GM06990 (cell line): ENCODE measurements at places on chromosomes 3 and 15.

DNA sequence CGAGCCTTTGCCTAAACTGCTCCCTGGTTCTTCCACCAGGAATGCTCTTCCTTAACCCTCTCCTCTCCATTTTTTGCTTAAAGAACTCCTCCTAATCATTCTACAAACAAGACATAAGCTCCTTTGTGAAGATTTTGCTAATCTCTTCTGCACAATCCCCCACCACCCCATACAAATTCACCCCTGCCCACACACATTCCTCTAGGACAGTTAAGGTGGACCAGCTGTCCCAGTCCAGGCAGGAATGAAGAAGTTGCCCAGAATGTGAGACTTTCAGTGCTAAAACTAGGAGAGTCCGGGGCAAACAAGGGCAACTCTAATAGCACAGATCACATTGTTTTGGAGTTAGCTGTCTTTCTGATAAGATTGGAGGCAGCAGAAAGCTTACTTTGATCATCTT is 13.9 kb upstream of the FAM174B start:
- DNase-seq: no peak

- DNase-seq: no peak
These were observed 61.7 kb downstream of the TGFBR2 start for GRCh38 chr3:30668051-30668609.

GRCh38 chr3:39261726-39262125 is 18.1 kb downstream of the CX3CR1 start:
- no peak for DNase-seq

DNA sequence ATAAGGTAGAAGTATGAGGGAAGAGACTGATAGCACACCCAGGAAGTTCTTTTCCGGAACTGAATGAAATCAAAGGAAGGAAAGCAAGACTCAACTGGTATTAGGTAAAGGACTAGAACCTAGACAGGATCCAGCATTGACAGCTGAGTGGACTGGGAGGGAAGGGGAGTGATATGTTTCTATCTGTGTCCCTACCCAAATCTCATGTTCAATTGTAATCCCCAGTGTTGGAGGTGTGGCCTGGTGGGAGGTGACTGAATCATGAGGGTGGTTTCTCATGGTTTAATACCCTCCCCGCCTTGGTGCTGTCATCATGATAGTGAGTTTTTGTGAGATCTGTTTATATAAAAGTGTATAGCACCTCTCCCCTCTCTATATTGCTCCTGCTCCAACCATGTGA is 415.9 kb upstream of the KCNMB2 start:
- no peak for DNase-seq

DNA sequence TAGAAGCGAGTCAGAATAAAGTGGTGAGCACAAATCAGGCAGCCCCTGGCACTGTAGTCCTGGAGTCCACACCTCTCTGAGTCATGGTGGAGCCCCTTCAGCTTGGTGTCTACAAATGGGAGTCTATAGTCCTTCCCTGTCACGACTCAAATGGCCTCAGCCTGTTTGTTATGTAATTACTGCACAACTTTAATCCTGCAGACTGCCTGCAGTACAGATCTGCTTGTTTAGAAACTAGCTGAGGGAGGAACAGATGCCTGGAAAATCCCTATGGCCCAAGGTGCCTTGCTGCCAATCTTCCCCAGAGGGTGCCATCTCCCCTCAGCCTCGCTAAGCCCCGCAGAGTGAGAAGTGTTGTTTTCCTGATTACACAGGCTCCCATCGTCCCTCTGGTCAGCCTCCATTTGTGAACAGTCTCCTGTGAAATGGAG is 3.9 kb upstream of the CXCR6 start:
- DNase-seq: no peak

DNA sequence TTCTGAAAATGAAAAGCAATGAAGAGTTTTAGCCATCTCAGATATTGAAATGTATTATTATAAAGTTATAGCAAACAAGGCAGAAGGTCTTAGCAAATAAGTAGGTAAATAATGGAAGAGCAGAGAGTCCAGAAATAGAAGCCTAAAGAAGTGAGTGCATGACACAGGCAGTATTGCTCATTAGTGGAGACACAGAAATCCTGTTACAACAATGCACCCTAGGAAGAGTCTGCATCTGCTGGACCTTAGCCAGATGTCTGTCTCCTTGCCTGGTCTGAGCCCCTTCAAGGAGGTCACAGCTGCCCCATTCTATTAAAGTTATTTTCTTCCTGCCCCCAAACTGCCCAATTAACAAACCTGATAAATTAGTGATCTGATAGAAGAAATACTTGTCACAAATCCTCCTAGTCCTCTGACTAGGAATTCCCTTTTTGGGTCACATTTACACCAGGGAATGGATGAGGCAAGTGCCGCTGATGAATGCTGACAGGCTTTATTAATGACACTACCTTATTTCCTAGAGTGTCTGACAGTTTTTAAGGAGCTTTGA is 51.9 kb downstream of the HOMER2 start:
- DNase-seq: no peak

DNA sequence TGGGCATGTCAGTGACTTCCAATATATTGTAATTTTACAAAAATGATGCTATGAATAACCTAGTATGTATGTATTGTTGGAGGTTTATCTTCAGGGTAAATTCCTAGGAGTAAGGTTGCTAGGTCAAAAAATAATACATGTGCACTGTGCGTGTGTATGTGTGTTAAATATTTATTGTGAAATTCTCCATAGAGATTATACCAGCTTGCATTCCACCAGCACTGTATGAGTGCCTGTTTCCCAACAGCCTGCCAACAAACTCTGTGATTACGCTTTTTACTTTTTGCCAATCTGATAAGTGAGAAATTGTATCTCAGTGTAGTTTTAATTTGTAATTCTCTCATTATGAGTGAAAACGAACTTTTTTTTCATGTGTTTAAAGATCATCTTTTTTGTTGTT is 12.6 kb upstream of the IGF2BP2 start:
- no peak for DNase-seq

GRCh38 chr15:73368301-73369136 is at the start of gene HCN4:
Gene HCN4 (minus strand): TSS chr15:73368958. CDS start chr15:73368270, 688 bp downstream.
- DNase-seq: no peak

DNA sequence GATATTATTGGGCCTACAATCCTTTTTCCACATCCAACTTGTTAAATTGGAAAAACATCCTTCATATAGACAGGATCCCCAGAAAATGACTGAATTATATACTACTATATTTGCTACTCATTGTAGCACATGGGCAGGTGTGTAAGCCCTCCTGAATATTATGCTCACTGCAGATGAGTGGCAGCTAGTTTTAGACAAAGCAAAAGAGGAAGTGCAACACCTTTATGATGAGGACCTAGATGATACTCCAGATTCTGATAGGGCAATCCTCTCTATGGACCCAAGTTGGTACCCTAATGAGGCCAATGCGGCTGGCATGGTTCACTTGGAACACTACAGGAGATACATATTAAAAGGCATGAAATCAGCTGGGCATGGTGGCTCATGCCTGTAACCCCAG is 119.1 kb upstream of the PLCL2 start:
- no peak for DNase-seq

DNA sequence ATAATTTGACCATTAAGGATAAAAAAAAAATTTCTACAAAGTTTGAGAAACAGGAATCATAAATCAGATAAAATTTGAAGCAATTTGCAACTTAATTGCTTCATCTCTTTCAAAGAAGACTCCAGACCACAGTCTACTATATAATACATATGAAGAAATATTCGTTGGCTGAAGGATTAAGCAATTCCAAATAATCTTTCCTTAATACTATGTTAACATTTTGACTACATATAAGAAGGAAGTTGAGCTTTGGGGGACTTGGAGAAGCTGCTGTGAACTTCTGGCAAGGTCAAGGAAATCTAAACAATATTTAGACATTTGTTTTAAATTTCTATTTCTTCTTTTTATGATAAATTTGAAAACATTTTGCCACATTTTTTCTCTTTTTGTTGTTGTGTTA is 13.5 kb upstream of the GABRR3 start:
- DNase-seq: no peak

- no peak for DNase-seq
These were observed 50.7 kb downstream of the ADAMTS17 start for GRCh38 chr15:100291106-100291505.

DNA sequence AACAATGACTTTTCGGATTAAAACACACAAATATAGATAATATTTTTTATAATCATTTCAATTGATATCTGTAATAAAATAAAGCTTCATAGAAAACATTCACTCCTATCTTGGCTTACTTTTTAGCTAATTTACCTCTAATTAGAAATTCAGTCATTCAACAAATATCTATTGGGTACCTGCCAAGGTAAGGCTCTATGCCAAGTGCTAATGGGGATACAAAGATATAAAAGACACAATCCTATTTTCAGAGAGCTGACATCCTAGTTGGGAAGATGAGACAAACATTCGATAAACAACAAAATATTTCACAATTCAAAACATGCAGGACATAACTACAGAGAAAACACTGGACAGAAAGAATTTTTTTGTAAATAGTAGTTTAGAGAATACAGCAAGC is 63.3 kb downstream of the ULK4 start:
- no peak for DNase-seq

DNA sequence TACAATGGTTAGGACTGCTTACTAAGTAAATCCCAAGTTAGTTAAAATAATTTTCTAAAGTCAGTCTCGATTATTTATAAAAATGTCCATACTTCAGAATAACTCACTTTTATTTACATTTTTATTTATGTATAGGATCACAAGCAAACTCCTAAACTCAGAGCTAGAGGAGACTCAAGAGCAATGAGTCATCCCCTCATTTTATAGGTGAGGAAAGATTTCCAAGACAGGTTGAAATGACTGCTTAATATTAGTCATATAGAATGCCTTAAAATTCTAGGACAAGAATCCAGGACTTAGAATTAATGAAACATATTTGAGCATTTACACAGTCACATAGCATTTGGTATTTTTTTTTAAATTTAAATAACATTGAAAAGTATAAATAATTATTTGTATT is 983.8 kb downstream of the SI start:
- no peak for DNase-seq

GRCh38 chr3:99777708-99778107 is 40.0 kb upstream of the CMSS1 start:
- DNase-seq: no peak

- DNase-seq: no peak
These were observed 148.6 kb upstream of the NR2F2 start for GRCh38 chr15:96181873-96182301.

GRCh38 chr3:33758864-33759263 is 39.6 kb upstream of the PDCD6IP start:
- DNase-seq: no peak

- DNase-seq: peak; percentile 6
These were observed 60.4 kb upstream of the PRSS50 start for GRCh38 chr3:46778101-46778500.

DNA sequence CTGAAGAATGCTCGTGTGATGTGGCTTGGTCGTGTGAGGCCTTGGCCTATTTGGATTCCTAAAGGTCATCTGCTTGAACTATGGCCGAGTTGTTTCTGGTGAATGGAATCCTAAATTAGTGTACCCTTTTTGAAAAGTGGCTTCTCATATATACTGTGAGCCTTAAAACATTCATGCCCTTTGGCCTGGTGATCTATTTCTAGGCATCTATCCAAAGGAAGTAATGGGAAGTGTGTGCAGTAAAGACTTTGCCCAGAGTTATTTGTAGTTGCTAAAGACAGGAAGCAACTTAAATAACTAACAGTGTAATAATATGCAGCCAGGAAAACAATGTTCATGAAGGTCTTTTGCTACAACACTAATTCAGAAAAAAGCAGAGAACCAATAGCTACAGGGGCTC is 3.0 kb downstream of the DGKG start:
- DNase-seq: no peak

GRCh38 chr3:137330246-137330645 is 372.5 kb downstream of the IL20RB start:
- peak; percentile 45 for DNase-seq

- DNase-seq: no peak
These were observed 293.6 kb upstream of the MDFIC2 start for GRCh38 chr3:70606018-70606417.

- peak; percentile 48 for DNase-seq
These were observed 215.1 kb upstream of the UBE2E1 start for GRCh38 chr3:23590424-23591273.

GRCh38 chr15:85354461-85354860 is 25.9 kb upstream of the AKAP13 start:
- no peak for DNase-seq

DNA sequence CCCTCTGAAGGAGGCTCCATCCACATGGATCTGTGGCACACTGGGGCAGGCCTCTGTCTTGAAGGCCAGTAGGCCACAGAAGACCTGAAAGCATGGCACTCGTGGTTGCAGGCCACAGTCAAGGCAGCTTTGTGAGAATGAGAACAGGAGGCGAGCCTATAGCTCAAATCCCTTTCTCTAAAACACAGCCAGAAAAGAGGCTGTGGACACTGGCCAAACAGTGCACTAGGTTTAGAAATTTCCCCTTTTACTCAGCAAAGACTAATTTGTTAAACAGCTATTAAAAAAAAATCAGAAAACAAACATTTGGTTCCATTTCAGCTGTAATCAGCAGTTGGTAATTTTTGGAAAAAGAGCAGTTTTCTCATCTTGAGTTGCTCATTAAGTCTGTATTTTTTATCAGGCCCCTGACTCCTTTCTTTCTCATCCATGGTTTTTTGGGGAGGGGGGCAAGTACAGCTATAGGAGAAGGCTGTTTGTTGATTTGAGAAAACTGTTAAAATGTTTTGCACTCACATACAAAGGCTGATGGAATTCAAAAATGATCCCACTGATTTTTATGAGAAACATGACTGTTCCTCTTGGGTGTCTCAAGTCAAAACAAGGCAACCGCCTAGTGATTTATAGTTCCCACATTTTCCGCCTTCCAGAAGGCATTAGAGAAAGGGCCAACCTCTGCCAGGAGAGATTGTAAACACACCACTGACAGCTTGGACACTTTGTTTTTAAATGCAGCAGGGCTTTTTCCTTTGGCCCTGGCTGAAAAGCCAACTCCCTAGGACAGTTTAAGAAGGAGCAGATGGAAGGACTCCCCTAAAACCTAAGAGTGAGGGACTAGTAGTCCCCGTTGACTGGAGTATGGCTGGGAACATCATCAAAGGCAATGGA is 28.1 kb downstream of the PARP16 start:
- no peak for DNase-seq

- no peak for DNase-seq
These were observed 1000.4 kb downstream of the FHIT start for GRCh38 chr3:60250810-60251209.

DNA sequence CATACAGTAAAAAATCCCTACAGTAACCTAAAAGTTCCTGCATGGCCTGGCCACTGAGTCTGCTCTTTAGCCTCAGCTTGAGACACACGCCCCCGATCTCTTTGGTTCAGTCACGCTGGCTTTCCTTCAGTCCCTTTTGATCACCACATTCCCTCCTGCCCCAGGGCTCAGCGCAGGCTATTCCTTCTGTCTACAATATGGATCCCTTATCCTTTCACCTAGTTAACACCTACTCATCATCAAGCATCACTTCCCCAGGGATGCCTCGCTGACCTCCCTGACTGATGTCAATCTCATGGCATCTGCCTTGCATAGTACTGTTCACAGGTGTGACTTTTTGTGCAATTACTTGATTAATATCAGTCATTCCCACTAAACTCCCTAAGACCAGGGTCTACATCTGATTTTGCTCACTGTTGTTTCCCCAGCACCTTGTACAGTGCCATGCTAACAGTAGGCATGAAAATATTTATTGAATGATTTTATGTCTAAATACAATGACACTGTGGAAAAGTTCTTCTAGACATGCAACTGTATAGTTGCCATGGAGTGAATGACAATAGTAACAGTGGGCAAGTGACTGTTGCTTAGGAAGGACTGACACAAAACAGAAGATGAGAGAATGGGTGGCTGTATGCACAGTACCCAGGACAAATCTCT is at the start of gene SNTN:
Gene SNTN, plus strand, starts transcription at position 610 of the 660 bp plus-strand sequence. Its CDS starts 13 bp downstream, at position 623.
- DNase-seq: no peak
